Kidney (tissue), 22 donors: ENCODE measurements at places on chromosomes 5 and 9. TPM values are rescaled to one million over a fixed set of nuclear protein-coding genes. Genes with fewer than 3 reads are reported as not detected.
A peak's percentile ranks its signal among the peaks of the same experiment; 100 is the strongest.

GRCh38 chr9:112884721-112885120 is 6.0 kb downstream of the SLC46A2 start:
- DNase-seq, result no peak

The KIAA1958 gene
- total RNA-seq, result 15.3 TPM

DNA sequence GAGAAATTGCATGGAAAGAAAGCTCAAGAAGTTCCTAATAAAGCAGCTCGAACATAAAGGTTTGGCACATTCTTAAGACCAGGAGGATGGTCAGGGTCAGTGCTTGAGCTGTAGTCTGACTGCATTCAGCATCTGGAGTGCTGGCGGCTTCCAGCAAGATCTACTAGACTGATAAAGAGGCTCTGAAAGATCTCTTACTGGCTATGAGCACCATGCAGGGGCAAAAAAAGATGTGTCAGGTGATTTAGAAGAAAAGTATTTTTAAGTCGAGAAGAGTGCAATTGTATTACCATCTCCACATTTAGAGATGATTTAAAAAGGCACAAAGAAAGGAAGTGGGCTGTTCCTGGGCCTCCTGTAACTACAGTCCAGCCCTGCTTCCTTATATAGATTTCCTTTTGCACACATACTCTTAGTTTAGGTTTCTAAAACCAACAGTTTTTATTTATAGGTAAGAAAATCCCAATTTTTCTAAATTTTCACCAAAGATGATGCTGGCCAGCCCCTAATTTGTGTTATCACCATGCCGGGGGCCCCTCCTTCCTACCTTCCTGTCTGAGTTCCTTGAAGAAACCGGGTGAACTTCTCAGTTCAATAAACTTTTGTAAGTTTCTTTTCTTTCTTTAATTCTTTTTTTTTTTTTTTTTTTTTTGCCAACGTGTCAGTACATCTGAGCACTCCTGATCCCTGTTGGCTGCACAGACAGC is 65.9 kb upstream of the PLPP1 start:
- DNase-seq, result peak; percentile 30

DNA sequence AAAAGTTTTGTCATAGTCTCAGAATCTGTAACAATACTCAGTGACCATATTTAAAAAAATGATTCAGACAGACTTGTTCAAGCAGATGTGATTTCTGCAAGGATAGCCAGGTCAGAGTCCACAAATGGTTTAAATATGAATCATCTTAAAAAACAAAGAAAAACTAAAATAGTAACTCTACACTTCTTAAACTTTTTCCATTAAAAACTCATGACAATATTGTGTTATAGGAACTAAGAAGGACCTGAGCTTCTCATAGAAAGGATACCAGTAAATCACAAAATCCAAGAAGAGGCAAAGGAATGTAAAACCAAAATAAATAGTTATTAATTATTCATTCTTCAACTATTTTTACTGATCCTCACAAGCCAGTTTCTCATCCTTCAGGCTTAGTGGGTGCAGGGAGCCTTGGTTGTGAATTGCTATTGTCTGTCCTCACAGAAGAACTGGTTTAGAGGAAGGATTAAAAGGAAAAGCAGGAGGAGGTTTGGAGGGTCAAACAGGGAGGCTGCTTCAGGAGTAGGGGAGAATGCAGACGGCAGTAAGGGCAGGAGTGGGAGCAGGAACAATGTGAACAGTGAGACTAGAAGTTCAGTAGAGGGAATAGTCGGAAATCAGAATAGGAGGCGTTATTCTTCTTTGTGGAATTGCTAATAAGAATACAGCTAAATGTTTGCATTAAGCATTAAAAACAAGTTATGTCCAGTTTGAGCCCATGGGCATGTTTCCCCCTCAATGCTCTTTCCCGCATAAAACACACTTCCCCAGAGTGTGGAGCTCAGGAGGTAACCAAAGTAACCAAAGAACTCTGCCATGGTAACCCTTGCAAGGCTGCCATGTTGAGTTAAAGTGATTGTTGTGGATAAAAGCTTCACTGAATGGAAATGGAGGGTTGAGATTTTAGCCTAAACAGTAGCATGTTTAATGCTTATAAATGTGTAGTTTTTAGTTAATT is 110.7 kb downstream of the CCDC192 start:
- no peak for DNase-seq

- DNase-seq, result no peak
Measured at GRCh38 chr5:8561854-8562253, 692.9 kb downstream of the MTRR start.

DNA sequence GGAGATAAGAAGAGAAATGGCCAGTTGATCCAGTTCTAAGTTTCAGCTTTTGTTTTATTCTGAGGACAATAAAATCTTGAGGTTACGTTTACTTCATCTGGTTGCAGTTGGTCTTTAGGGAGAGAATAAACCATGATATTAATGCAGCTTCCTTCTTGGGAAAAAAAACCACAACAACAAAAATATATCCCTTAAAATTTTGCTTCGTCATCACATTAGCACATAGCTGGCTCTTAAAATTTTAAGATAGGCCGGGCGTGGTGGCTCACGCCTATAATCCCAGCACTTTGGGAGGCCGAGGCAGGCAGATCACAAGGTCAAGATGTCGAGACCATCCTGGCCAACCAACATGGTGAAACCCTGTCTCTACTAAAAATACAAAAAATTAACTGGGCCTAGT is 86.4 kb downstream of the EQTN start:
- no peak for DNase-seq
